ENCODE measurements at places on chromosomes 3 and 15. TPM values are rescaled to one million over a fixed set of nuclear protein-coding genes. Genes with fewer than 3 reads are reported as not detected.

DNA sequence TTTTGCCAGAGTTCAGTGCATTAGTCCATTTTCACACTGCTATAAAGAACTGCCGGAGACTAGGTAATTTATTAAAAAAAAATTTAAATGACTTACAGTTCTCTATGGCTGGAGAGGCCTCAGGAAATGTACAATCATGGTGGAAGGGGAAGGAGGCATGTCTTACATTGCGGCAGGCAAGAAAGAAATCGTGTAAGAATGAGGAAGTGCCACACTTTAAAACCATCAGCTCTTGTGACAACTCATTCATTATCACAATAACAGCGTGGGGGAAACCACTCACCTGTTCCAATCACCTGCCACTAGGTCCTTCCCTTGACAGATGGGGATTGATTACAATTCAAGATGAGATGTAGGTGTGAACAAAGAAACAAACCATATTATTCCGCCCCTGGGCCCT is 1361.4 kb downstream of the NSUN3 start:
- DNase-seq = no peak

DNA sequence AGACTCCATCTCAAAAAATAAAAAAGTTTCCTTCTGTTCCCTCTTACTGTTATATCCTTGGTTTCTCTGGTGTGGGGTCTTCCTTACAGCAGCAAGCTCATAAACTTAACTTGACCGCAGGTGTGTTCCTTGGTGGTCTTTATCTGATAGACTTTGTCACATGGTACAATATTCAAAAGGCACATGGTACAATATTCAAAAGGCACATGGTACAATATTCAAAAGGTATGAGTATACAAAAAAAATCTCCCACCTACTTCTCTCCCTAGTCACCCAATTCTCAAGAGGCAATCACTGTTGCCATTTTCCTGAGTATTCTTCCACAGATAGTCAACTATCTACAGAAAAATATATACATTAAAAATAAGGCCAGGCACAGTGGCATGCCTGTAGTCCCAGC is 4.5 kb downstream of the PGBD4 start:
- DNase-seq = no peak

DNA sequence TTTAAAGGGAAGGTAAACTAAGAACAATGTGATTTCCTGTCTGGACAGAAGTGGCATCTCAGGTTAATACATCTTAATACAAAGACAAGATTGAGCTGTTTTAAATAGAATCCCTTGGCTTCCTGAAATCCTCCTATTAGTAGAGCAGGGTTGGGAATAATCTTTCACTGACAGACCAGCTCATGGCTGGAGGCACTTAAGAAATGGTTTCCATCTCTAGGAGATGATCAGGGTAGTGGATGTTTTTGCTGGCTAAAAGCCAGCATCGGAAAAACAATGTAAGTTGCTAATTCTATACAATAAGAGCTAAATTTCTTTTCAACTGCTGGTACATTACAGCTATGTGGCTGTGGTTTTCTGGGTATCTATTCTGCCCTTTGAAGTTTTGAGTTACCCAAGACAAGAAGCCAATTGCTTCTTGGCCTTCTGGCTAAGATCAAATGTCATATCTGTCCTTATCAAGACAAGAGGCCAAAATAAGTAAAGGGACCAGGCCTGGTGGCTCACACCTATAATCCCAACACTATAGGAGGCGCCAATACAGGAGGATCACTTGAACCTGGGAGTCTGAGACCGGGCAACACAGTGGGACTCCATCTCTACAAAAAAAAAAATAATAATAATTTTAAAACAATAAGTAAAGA is 49.6 kb downstream of the SHQ1 start:
- no peak for DNase-seq

- DNase-seq = no peak
Measured at GRCh38 chr3:71210257-71211007, 373.1 kb downstream of the FOXP1 start.

Gene HRH1
- 4.2 TPM for total RNA-seq

DNA sequence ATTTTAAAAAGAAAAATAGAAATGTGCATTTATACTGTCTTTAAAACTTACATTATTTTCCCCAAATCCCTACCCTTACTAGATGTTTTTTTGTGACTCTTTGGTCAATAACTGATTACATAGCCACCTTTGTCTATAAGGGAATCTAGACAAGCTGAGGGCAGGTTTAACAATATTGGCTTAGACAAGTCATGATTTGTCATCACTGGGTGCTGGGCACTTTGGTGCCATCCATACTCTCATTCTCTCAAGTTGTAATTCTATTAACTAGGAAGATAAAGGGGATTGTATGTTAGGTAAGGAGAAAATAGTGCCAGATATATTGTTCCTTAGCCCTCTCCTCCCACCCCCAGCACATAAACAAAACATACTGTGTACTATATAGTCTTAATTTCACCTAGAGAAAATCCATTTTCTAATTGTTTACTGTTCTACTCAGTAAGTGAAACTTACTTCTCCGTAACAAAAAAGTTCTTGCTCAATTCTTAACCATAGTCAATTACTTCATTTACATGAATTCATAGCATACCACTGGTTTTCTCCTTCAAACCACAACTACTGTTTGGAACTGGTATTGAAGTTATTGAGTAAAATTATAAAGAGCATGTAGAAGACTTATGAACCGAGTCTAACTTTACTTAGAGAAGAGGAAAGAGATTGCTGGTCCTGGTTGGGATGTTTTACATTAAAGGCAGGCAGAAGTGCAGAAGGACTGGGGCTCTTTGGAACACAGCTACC is 877.1 kb downstream of the PDCD6IP start:
- no peak for DNase-seq

GRCh38 chr15:98873441-98874218 is 134.0 kb downstream of the PGPEP1L start:
- DNase-seq = no peak

DNA sequence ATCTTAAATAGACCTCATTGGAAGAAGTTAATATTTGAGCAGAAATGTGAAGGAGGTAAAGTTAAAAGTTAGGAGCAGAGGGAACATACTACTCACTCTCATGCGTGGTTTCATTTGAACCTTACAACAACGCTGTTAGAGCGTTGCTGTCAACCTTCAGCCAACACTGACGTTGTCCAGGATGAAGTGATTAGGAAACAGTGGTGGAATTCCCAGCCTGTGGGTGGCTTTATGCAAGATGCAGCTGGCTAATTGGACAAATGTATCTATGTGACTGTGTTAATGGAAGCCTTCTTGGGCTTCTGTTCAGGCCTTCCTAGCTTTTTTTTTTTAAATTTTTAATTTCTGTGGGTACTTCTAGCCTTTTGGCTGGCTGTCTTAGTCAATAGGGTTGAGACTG is 40.5 kb downstream of the PTPRG start:
- DNase-seq = no peak

GRCh38 chr3:140628606-140629005 is 49.3 kb upstream of the TRIM42 start:
- DNase-seq = no peak

Gene STAB1
- total RNA-seq = 49.5 TPM

GRCh38 chr3:153172796-153173757 is 11.1 kb downstream of the RAP2B start:
- DNase-seq = no peak

DNA sequence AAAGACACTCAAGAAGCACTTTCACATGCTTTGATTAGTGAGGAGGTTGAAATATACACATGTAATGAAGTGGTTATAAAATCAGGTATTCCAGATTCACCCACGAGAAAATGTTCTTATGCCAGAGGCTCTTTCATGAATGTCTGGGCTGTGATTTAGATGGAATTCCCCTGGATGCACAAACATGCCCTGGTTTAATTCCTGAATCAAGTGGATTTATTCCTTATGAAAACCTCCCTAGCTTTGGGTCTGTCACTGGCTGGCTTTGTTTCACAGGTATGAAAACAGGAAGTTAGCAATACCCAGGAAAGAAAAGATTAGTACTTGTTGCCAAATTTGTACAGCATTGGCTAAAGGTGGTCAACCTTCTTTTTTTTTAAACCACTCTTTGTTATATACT is 1123.0 kb downstream of the ROBO1 start:
- no peak for DNase-seq

GRCh38 chr3:13579063-13579462 is 30.1 kb downstream of the FBLN2 start:
- DNase-seq = no peak

DNA sequence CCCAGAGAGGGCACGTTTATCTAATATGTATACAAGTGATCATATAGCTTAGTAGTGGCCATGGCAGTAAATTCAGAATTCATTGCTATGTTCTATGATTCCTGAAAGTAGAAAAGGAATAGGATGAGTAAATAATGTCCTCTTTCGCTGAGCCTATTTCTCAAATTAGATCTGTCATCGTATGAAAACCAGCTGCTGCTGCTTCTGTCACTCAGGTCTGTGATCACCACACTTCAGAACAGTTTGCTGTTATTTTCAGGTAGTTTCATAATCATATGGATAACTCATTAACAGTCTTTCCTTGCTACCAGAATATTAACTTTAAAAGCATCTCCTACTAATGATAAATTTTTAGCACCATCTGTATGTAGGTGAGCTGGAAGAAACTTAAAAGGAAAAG is 289.1 kb upstream of the AZI2 start:
- no peak for DNase-seq

GRCh38 chr3:18888370-18888769 is 259.9 kb upstream of the KCNH8 start:
- DNase-seq = no peak

- peak; percentile 42 for DNase-seq
Measured at GRCh38 chr3:71063773-71064290, 519.7 kb downstream of the FOXP1 start.

Gene GPR87
- total RNA-seq = not detected

Gene GMNC
- total RNA-seq = 0.49 TPM

Gene AHSG
- total RNA-seq = not detected

Gene SHF
- 8.0 TPM for total RNA-seq

GRCh38 chr15:81293728-81294515 is 30.0 kb downstream of the STARD5 start:
- no peak for DNase-seq

GRCh38 chr3:53286727-53287126 is 30.9 kb upstream of the TKT start:
- DNase-seq = no peak

Gene LRTM1
- not detected for total RNA-seq

- no peak for DNase-seq
Measured at GRCh38 chr3:185297867-185298266, 44.0 kb upstream of the EHHADH start.

Gene MYD88
- 113 TPM for total RNA-seq

GRCh38 chr3:156417559-156418132 is 137.3 kb downstream of the SSR3 start:
- no peak for DNase-seq

Gene GABRR3
- not detected for total RNA-seq

- no peak for DNase-seq
Measured at GRCh38 chr15:40075298-40076044, 33.2 kb downstream of the BMF start.

Gene NR1D2
- 33.1 TPM for total RNA-seq

DNA sequence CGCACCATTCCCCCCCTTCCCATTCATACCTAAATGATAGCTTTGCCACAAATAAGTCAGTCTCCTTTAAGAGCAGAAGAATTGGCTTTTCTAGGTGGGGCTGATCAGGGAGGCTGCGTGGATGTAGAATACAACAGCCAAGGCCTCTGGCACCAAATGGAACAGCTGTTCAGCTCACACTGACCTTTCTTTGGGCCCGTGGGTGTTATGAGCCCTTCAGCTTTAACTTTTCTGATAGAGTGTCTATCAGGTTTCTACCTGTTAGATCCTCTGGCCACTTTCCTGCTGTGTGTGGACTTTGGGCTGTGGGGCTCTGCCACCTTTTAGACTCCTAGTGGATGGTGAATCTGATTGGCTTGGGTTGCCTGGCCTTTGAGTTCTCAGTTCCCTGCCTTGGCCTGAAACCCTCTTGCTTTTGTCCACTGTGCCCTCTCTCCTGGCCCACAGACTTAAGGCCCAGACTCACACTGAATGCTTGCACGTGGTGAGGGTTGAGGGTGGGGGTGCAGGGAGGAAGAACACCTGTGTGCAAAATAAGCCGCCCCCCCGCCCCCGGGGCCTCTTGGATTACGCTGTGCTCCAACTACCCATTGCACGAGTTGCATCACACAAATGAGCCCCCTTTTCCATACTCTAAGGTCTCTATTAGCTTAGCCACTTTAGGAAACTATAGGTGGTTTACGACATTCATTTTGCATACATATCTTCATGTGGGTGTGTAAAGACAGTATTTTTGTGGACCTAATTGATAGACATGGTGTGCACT is 1.3 kb upstream of the RFX7 start:
- peak; percentile 59 for DNase-seq

- no peak for DNase-seq
Measured at GRCh38 chr3:10763817-10764258, 52.2 kb upstream of the SLC6A11 start.

GRCh38 chr3:21919383-21919782 is 168.4 kb upstream of the ZNF385D start:
- DNase-seq = no peak

DNA sequence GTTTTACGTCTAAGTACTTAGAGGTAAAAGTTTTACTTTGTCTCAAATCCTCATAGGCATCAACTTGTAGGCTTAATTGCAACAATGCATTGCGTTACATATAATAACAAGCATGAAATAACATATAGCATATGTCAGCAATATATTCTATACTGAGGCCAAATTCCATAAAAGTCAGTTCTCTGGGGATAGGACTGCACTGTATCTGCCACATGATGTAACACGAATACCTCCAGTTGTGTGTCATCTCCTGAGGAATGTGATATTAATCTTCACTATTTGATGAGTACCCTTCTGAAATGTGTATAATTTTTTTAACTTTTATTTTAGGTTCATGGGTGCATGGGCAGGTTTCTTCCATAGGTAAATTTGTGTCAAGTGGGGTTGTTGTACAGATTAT is 126.4 kb downstream of the IMPG2 start:
- no peak for DNase-seq

Gene ANKRD34C
- total RNA-seq = not detected

DNA sequence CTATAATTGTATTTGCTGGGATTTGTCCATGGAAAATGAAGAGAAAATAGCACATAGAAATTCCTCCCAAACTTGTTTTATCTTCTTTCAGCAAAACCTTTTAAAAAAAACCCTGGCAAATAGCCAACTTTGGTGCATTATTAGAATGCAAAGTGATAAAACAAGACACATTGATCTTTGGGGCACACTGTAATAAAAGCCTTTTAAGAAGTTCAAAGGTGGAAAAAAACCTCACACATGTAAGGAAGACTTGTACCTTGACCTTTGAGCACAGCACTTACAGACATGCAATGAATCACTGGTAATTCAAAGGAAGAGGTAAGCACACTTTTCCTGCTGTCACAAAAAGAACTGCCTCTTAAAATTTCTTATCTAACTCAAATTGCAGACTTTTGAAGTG is 8.0 kb upstream of the MORC1 start:
- DNase-seq = no peak

Gene C3orf70
- total RNA-seq = 1.9 TPM

Data from upper lobe of left lung (tissue), 6 donors.